ENCODE measurements at places on chromosomes 5 and 9. TPM values are rescaled to one million over a fixed set of nuclear protein-coding genes. Genes with fewer than 3 reads are reported as not detected.

GRCh38 chr9:14627513-14627912, 65.7 kb downstream of the ZDHHC21 start:
- DNase-seq: no peak

GRCh38 chr5:142303565-142303964, 21.3 kb downstream of the SPRY4 start:
- no peak for DNase-seq

GRCh38 chr9:97438666-97439065, 26.8 kb downstream of the TDRD7 start:
- no peak for DNase-seq

- no peak for DNase-seq
Observed at GRCh38 chr9:6450641-6451375, 37.8 kb downstream of the UHRF2 start.

DNA sequence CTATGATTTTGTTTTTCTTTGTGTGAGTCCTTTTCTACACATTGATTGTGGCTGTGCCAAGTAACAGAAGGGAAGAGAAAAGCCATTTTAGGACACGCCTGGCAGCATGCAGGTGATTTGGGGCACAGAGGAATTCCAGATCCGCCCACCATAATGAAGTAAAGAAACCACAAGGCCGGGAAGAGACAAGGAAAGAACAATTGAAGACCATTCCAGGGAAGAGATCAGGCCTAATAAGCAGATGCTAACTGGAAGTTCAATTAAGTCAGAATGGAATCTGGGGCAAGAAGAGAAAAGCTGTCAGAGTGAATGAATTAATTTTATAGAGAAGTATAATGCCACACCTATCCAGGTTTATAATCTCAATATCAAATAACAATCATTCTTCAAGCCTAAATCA, 110.2 kb upstream of the ISL1 start:
- no peak for DNase-seq

Gene PRXL2C
- 6.5 TPM for total RNA-seq
